ENCODE measurements at places on chromosomes 6 and 20.

DNA sequence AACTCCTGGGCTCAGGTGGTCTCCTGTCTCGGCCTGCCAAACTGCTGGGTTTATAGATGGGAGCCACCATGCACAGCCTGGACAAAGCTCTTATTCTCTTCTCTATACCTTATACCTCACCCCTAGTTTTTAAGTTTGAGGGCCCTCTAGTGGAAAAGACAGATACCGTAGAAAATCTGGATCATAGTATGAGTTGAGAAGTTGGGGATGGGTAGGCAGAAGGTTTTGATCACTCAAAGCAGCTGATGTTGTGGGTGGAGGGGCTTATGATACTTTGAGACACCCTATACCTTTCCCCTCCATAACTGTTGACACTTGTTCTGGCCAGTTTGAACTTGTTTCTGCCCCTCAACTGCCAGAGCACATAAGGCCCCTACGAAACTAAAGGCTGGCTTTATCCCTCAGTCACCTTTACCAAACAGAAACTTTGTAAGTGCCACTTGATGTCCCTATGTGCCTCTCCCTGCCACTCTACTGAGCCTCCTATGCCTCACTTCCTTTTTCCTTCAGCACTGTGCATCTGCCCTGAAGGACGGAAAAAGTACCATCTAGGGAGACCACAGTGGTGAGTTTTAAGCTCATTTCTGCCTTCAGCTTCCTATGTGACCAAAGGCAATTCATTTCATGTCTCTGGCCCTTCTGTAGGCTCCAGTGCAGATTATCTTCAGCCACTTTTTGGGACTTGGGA is 28.6 kb downstream of the RALY start:
- DNase-seq: no peak

DNA sequence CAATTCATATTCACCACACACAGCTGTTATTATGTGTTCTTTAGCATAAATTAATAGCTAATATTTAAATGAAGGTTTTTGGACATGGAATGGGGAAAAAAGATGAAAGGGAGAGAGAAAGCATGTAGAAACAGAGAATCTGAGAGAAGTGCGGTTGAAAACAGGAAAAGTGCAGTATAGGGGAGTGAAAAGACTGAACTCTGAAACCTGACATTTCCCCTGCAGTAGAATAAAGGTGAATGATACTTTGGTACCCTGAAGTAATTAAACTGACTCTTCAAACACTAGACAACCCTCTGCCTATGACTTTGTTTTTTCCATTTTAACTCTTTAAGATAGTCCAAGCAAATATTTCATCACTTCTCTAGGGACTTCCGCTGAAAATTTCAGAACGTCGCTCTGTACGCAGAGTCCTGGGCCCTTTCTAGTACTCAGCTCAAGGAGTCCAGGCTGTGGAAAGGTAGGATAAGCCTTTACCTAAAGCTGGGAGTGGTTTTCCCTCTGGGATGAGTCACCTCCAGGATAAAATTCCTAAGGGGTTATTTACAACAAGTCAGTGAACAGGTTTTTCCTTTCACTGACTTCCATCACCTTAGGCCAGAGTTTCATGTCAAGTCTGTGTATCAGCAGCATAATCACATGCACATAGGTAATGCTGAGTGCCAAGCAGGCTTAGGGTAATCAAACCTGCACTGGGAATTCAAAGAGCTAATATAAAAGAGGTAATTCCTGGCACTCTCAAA is 614.5 kb downstream of the PKHD1 start:
- no peak for DNase-seq

- DNase-seq: peak; percentile 55
Observed at GRCh38 chr6:34671801-34672656, 24.5 kb downstream of the ILRUN start.

DNA sequence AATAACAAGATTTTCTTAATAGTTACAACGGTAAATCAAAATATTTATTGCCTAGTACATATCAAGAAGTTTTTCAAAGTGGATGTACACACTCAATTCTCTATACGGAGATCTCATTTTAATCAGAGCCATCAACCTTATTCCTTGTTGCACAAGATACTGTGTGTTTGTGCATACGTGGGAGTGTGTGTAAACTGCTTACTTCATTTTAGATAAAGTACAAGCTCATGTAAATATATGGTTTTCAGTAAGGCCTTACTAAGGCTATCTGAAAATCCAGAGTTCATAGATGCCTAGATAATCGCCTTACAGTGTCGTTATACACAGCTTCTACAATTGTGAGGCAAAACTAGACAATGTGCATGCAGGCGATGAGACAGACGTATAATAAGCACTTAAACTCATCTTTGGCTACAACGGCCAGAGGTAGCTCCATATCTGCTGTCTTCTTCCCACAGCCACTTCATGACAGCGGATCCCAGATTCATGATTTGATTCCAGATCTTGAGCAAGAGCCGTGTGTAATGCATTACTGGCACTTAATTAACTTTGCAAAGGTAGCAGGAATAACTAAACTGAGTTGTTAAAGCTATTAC is 2.5 kb downstream of the PERP start:
- no peak for DNase-seq

- DNase-seq: no peak
Observed at GRCh38 chr6:163760860-163761259, 346.3 kb downstream of the QKI start.

DNA sequence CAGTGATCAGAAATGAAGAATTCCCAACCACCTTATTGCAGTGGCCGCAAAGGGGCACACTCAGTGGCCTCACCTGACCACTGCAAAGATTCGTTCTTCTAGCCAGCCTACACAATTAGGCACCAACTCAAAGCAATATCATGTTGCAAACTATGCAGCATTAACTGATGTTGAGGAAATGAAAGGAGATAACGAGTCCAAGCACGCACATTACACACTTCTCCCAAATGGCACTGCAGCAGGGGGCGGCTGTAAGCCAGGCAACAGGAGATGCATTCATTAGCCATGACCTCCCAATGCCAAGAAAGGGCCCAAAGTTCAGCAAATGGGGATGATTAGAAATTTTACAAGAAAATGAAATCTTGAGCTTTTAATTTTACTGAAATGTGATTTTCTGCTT is 39.3 kb downstream of the ATXN1 start:
- no peak for DNase-seq

Measured in stimulated activated CD8-positive, alpha-beta memory T cell treated with anti-CD3 and anti-CD28 coated beads, Interleukin-2, amount 100 ng/mL, for 48 hours (primary cell).